ENCODE measurements at places on chromosomes 4 and X. TPM values are rescaled to one million over a fixed set of nuclear protein-coding genes. Genes with fewer than 3 reads are reported as not detected.

The CSAG3 gene
- not detected for total RNA-seq

- peak; percentile 77 for DNase-seq
These were observed 29.4 kb downstream of the DTHD1 start for GRCh38 chr4:36310793-36311192.

The TRIM61 gene
- total RNA-seq: 1.5 TPM

The FMR1NB gene
- not detected for total RNA-seq

GRCh38 chrX:49165901-49166881, 3.6 kb downstream of the MAGIX start:
- peak; percentile 91 for DNase-seq

- no peak for DNase-seq
These were observed 142.7 kb downstream of the TENM3 start for GRCh38 chr4:182385897-182386296.

- no peak for DNase-seq
These were observed 56.5 kb downstream of the STAG2 start for GRCh38 chrX:124018023-124018422.

DNA sequence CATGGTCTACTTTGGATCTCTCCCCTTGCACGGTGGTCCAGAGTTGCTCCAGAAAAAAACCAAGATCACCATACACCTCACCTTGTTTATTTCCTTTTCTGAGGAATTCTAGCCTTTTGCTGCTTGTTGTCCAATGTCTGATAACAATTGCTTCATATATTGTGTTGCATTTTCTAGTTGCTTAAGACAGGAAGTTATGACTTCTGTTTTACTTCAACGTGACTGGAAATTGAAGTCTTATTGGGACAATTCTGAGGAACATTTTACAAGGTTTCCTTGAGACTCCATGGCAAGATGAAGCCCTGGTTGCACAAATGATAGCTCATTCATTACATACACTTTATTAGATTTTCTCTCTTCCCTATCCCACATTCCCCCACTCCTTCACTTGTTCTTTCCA, 5.2 kb downstream of the CXCL1 start:
- no peak for DNase-seq

GRCh38 chrX:21632027-21632426, 26.1 kb downstream of the KLHL34 start:
- no peak for DNase-seq

DNA sequence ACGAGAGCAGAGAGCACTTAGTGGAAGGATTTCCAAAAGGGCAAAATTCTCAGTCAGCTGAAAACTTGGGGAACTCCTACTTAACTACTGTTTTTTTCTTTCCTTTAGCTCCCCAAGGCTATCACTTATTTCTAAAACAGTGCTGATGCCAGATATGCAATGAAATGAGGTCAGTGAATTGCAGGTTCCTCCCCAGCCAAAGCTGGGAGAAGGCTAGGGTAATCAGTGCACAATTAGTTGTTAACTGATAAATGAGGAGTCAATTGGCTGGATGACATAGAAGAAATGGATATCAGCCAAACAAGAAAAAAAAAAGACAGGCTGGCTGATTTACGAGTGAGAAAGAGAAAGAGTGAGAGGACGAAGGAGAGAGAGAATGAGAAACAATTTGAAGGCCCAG, 195.6 kb downstream of the GPC3 start:
- no peak for DNase-seq

The PPP3CA gene
- 15.2 TPM for total RNA-seq

The KIT gene
- 2.3 TPM for total RNA-seq

DNA sequence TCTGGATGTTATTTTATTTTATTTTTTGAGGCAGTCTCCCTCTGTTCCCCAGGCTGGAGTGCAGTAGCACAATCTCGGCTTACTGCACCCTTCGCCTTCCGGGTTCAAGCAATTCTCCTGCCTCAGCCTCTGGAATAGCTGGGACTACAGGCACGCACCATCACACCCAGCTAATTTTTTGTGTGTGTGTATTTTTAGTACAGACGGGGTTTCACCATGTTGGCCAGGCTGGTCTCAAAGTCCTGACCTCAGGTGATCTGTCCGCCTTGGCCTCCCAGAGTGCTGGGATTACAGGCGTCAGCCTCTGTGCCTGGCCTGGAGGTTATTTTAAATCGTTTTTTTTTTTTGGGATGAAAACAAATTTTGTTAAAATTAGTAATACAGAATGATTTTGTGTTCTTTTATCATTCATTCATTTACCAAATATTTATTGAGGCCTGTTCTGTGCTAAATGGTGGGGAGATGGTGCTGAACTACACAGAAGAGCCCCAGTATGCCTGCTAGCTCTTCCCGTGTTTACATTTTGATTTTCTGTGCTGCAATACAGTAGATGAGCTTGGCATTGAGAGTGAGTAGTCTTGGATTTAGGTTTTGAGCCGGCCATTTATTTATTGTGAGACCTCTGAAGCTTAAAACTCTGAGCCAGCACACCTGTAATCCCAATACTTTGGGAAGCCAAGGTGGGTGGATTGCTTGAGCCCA, 22.7 kb downstream of the ADD1 start:
- no peak for DNase-seq

DNA sequence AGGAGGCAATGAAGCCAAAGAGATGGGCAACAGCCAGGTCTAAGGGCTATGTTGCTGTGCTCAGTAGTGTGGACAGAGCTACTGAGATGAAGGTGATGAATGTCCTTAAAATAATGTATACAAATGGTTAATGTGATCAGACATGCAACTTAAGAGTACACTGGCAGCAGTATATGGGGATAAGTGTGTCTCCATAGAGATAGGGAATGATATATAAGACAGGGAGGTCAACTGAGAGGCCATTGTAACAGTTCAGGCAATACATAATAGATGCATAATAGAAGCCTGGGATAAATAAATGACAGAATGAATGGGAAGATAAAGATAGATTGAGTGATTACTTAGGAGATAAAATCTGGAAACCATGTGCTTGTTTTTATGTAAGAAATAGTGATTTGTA, 250.0 kb downstream of the CFAP299 start:
- no peak for DNase-seq

All from cardiac septum (tissue), 1 donor.